Hepatocyte (in vitro differentiated cells): ENCODE measurements at places on chromosomes 3 and 15.

- peak overlapping the region; percentile 44 for H3K27ac ChIP-seq
- no peak for DNase-seq
- H3K4me3 ChIP-seq = no peak overlapping the region
- H3K36me3 ChIP-seq = no peaks in the 10 kb centered on the region
Observed at GRCh38 chr3:47318916-47319315, 36.2 kb downstream of the KLHL18 start.

GRCh38 chr15:92462424-92463125 lies 68.9 kb downstream of the ST8SIA2 start:
- H3K4me1 ChIP-seq = no peaks in the 10 kb centered on the region
- no peak overlapping the region for H3K4me3 ChIP-seq
- H3K27ac ChIP-seq = no peak overlapping the region
- no peaks in the 10 kb centered on the region for H3K36me3 ChIP-seq
- no peak for DNase-seq
- no peaks in the 10 kb centered on the region for H3K27me3 ChIP-seq

DNA sequence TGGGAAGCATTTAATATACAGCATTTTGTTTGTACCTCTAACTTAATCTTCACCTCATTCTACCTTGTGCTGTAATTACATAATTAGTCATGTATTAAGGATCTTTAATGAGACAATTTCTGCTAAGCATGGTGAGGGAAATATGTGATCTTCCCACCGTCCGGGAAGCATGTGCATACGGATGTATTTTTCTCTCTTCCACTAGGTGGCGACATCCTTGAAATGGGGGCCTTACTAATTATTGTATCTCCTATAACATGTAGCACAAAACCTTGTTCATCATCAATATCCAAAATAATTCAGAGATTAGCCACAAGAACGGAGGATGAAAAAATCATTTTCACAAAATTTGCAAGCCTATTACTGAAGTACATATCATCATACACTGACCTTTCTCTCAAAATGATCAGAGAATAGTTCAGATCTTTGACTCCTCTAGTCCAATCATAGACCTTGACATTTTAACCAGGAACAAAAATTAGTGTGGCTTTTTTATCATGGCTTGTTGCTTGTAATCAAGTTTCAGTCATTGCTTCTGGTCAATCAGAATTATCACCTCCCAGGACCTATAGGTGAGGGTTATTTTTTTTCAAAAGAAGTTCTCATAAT lies 148.9 kb upstream of the GBE1 start:
- no peak overlapping the region for H3K4me3 ChIP-seq
- H3K27me3 ChIP-seq = no peaks in the 10 kb centered on the region
- no peaks in the 10 kb centered on the region for H3K4me1 ChIP-seq
- no peak overlapping the region for H3K27ac ChIP-seq
- DNase-seq = peak; percentile 58

DNA sequence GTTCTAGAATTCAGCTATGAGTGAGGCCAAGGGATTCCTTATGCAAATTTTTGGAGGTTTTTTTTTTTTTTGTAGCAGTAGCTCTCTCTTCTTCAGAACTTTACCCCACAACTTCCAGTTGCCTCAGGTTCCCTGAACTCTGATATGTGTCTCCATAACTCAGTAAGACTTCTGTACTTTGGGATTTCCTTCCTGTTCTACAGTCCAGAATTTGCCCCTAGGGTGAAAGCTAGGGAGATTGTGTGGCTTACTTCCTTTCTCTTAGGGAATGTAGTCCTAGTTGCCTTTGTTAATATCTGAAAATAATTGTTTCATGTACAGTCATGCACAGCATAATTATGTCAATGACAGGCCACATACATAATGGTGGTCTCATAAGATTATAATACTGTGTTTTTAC lies 30.8 kb downstream of the LRRC28 start:
- no peaks in the 10 kb centered on the region for H3K27me3 ChIP-seq
- H3K36me3 ChIP-seq = no peaks in the 10 kb centered on the region
- no peak overlapping the region for H3K27ac ChIP-seq
- DNase-seq = no peak
- H3K4me3 ChIP-seq = no peak overlapping the region

DNA sequence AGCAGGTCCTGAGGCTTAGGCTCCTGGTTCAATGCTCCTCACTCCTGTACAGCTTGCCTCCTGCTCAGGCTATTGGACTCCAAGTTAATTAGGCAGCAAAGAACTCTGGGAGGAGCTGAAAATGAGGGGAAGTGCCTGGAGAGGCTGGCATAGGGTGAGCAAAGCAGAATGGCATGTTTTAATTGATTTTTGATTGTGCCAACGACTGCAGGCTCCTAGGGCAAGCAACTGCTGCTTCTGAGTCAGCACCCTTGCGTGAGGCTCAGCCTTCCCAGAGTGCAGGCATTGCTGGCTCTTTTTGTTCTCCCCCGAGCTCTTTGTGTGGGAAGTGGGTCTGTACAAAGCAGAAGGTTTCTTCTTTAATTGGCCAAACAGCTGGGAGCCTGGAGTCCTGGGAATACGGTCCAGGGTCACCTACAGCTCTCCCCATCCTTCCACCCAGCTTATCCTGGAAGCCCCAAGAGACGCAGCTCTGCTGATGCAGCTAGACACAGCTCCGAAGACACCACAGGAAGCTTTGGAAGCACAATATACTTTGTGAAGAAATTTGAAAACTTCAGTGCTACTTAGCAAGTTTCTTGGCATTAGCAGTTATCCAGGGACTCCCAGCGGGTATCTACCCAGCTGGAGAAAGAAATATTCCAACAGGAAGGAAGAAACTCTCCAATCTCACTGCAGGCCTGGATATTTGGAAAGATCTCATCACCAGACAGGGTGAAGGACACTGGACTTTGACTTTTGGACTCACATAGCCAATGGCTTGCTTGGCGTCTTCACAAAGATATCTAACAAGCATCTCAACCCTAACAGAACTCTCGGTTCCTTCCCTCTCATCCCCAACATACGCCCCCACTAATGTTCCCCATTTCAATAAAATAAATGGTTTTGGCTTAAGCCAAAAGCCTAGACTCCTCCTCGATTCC lies 76.8 kb downstream of the BDH1 start:
- H3K36me3 ChIP-seq = no peaks in the 10 kb centered on the region
- no peak overlapping the region for H3K4me3 ChIP-seq
- DNase-seq = no peak
- no peak overlapping the region for H3K27ac ChIP-seq
- no peaks in the 10 kb centered on the region for H3K4me1 ChIP-seq

- no peak overlapping the region for H3K27ac ChIP-seq
- H3K27me3 ChIP-seq = no peaks in the 10 kb centered on the region
- no peaks in the 10 kb centered on the region for H3K36me3 ChIP-seq
- no peak overlapping the region for H3K4me3 ChIP-seq
Observed at GRCh38 chr3:57093489-57093888, 33.0 kb downstream of the SPATA12 start.

- no peaks in the 10 kb centered on the region for H3K27me3 ChIP-seq
- H3K4me1 ChIP-seq = no peaks in the 10 kb centered on the region
- DNase-seq = no peak
- H3K27ac ChIP-seq = no peak overlapping the region
Observed at GRCh38 chr3:20809356-20809755, 623.4 kb upstream of the SGO1 start.

GRCh38 chr15:71116366-71116765 lies 1.1 kb downstream of the THSD4 start:
- H3K4me1 ChIP-seq = no peaks in the 10 kb centered on the region
- no peak for DNase-seq
- H3K4me3 ChIP-seq = peak overlapping the region; percentile 90

GRCh38 chr3:183253528-183254486 lies 754 bp downstream of the B3GNT5 start:
- H3K27ac ChIP-seq = peak overlapping the region; percentile 99
- peak overlapping the region; percentile 95 for H3K4me3 ChIP-seq
- H3K36me3 ChIP-seq = no peaks in the 10 kb centered on the region
- peak; percentile 73 for DNase-seq
- H3K4me1 ChIP-seq = peaks cover 7% of the 10 kb centered on the region

DNA sequence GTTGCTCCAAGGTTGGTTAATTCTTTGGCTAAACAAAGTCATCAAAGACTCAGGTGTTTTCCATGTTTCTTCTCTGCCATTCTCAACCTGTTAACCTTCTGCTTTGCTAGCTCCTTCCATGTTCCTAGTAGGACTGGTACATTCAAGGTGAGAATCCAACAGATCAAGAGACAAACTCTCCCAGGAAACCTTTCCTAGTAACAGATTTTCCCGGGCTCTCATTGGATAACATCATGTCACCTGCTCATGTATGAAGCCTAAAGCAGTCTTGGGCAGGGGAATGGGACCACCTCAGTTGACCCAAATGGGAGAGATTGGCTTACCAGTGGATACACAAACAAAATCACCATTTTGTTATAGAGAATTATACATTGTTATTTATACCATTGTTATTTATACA lies 14.9 kb downstream of the SEMA6D start:
- H3K27me3 ChIP-seq = no peaks in the 10 kb centered on the region
- H3K4me1 ChIP-seq = peaks cover 30% of the 10 kb centered on the region
- no peak overlapping the region for H3K4me3 ChIP-seq
- DNase-seq = no peak
- no peak overlapping the region for H3K27ac ChIP-seq

- no peaks in the 10 kb centered on the region for H3K27me3 ChIP-seq
- DNase-seq = no peak
- peaks cover 9% of the 10 kb centered on the region for H3K4me1 ChIP-seq
- peak overlapping the region; percentile 56 for H3K27ac ChIP-seq
Observed at GRCh38 chr15:49857496-49858475, 236.9 kb downstream of the DTWD1 start.

GRCh38 chr3:124915254-124915653 lies 19.3 kb downstream of the MUC13 start:
- H3K27me3 ChIP-seq = no peaks in the 10 kb centered on the region
- no peaks in the 10 kb centered on the region for H3K36me3 ChIP-seq
- H3K27ac ChIP-seq = no peak overlapping the region
- no peak for DNase-seq

DNA sequence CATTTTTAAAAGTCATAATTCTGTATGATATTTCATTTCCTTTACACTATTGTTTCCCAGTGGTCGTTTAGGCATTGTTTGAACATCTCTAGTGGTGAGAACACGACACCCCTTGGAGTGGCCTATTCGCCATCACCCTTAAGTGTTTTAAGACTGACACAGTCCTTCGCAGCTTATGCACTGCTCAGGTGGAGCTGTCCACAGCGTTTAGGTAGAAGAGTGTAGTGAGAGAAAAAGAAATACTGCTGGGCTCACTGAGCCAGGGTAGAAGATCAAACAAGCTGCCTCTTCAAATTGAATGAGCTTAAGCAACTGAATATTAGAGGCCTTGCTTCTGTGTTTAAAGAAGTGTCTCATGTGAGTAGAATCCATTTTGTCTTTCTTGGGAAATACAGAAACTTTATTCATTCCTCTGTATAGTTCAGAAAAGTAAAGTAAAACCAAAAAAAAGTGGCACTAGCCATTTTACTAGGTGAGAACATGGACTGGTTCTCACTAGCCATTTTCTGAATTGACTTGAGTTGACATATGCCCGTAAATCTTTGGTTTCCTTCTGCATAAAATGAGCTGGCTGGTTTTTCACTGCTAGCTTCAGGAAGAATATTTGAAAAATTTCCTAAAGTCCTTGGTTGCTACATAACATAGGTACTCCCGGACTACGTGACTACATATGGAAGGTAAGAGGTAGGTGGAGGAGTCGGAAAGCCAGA lies 155.9 kb downstream of the P3H2 start:
- H3K36me3 ChIP-seq = no peaks in the 10 kb centered on the region
- no peaks in the 10 kb centered on the region for H3K27me3 ChIP-seq
- no peak overlapping the region for H3K27ac ChIP-seq
- DNase-seq = no peak
- H3K4me1 ChIP-seq = no peaks in the 10 kb centered on the region

GRCh38 chr15:98155356-98155755 lies 194.9 kb downstream of the ARRDC4 start:
- H3K4me1 ChIP-seq = no peaks in the 10 kb centered on the region
- no peak overlapping the region for H3K4me3 ChIP-seq
- H3K36me3 ChIP-seq = no peaks in the 10 kb centered on the region
- peaks cover 4% of the 10 kb centered on the region for H3K27me3 ChIP-seq

GRCh38 chr3:128067489-128067888 lies 15.3 kb downstream of the SEC61A1 start:
- no peak for DNase-seq
- no peaks in the 10 kb centered on the region for H3K36me3 ChIP-seq
- H3K4me1 ChIP-seq = no peaks in the 10 kb centered on the region
- no peak overlapping the region for H3K4me3 ChIP-seq
- no peaks in the 10 kb centered on the region for H3K27me3 ChIP-seq

DNA sequence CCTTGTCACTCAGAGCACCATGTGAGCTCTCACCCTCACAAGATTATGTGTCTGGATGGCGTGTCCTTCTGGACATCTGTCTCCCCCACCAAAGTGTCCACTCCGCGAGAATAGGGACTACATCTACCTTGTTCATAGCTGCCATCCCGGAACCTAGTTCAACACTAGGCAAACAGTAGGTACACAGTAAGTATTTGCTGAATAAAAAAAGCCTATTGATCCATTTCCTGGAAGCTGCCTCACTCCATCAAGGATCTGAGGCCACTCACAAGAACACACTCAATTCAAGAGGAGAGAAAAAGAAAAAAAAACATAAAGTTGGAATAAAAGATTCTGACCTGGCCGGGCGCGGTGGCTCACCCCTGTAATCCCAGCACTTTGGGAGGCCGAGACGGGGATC lies 11.2 kb upstream of the ALAS1 start:
- H3K4me1 ChIP-seq = peaks cover 13% of the 10 kb centered on the region
- H3K4me3 ChIP-seq = no peak overlapping the region
- no peak for DNase-seq
- H3K27me3 ChIP-seq = no peaks in the 10 kb centered on the region
- H3K27ac ChIP-seq = no peak overlapping the region

DNA sequence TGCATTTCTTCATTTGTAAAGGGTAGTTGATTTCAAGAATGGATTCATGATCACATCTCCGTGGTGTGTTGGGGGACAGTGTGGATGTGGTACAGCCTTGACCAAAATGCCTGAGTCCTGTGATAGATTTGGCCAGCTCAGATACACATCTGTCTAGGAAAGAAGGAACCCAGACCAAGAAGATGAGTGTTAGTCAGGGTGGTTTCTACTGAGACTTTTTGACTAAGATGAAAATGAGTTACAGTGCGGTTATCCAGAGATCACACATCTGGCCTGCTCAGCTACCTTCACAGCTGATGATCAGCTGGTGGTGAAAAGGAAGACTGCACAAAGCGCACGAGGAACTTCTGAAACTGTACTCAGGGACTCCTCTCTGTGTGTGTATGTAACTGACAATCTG lies 68.0 kb downstream of the FNDC3B start:
- H3K27me3 ChIP-seq = no peaks in the 10 kb centered on the region
- H3K4me1 ChIP-seq = peaks cover 41% of the 10 kb centered on the region
- no peak overlapping the region for H3K4me3 ChIP-seq

- peak overlapping the region; percentile 85 for H3K4me3 ChIP-seq
- peak; percentile 75 for DNase-seq
- no peaks in the 10 kb centered on the region for H3K27me3 ChIP-seq
- no peaks in the 10 kb centered on the region for H3K36me3 ChIP-seq
Observed at GRCh38 chr15:74541494-74542165, 610 bp downstream of the ARID3B start.
